Cardiac septum (tissue), 1 donor: ENCODE measurements at places on chromosomes 12 and 14. TPM values are rescaled to one million over a fixed set of nuclear protein-coding genes. Genes with fewer than 3 reads are reported as not detected.

Gene TAS2R42
- total RNA-seq: not detected

Gene KRT77
- not detected for total RNA-seq

Gene EAPP
- 17.1 TPM for total RNA-seq

Gene PPM1H
- 4.0 TPM for total RNA-seq

Gene MYO1A
- 0.11 TPM for total RNA-seq

Gene TBC1D30
- 1.8 TPM for total RNA-seq

Gene MAP3K9
- 1.5 TPM for total RNA-seq

Gene NABP2
- total RNA-seq: 19.6 TPM

Gene NTN4
- total RNA-seq: 77.8 TPM

Gene PIWIL1
- not detected for total RNA-seq

Gene SMOC1
- total RNA-seq: 0.22 TPM

Gene ASCL1
- not detected for total RNA-seq

Gene OVCH1
- not detected for total RNA-seq

Gene SLC25A47
- not detected for total RNA-seq

Gene CD163
- total RNA-seq: 20.6 TPM

Gene MIPOL1
- 7.9 TPM for total RNA-seq

Gene KCNC2
- not detected for total RNA-seq

Gene GTF2H3
- total RNA-seq: 12.9 TPM

Gene CKAP4
- total RNA-seq: 56.8 TPM

Gene HIGD1C
- total RNA-seq: not detected

Gene HOXC10
- not detected for total RNA-seq

GRCh38 chr14:54627219-54627539 lies 60.3 kb downstream of the SAMD4A start:
- no peak for DNase-seq

- no peak for DNase-seq
These were observed 19.8 kb downstream of the XRCC3 start for GRCh38 chr14:103695296-103696069.

GRCh38 chr12:54377797-54378515 lies 6.6 kb downstream of the ZNF385A start:
- no peak for DNase-seq

DNA sequence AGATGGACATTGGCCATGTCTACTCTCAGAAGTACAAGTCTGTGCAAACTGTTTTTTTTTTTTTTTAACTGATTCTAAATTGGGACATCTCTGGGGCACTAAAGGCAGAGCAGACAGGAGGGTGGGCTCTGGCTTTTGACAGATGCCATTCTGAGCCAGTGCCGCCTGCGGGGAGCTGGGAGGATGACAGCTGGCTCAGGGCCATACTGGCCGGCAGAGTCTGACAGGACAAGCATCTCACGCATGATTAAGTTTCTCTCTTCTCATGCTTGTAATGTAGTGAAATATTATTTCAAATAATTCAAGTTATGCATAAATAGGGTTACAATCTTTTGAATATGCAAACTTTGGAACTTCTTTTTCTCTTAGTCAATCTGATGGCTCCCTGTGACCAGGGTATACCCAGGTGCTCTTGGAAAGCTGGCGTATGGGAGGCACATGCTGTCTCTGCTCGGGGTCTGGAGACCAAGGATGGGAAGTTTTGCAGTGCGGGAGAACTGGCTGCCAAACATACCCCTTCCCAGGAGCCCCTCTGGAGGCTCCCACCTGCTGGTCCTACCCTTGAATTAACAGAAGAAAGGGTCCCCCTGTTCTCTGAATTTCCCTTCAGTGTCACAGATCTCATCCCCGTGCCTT lies 7.6 kb downstream of the CDCA4 start:
- no peak for DNase-seq

DNA sequence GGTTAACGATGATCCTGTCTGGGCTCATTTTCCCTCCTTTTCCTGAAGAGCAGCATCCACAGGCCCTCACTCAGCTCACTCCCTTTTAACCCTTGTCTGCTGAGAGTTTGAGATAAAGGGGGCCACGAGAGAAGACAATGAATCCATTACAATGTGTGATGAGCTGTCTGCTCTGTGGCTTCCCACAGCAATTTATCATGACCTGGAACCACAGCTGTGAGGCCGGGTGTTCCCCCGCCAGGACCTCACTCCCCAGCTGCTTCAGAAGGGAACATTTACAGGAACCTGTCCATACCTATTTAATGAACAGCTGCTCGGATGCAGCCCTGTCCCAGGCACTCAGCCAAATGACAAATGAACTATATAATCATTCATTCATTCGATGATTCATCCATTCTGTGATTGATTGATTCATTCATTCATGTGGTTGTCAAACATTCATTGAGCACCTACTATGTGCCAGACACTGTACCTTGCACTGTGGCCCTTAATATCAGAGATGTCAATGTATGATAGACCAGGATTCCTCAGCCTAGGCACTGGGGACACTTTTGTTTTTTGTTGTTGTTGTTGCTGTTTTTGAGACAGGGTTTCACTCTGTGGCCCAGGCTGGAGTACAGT lies 18.5 kb upstream of the P2RX7 start:
- no peak for DNase-seq

DNA sequence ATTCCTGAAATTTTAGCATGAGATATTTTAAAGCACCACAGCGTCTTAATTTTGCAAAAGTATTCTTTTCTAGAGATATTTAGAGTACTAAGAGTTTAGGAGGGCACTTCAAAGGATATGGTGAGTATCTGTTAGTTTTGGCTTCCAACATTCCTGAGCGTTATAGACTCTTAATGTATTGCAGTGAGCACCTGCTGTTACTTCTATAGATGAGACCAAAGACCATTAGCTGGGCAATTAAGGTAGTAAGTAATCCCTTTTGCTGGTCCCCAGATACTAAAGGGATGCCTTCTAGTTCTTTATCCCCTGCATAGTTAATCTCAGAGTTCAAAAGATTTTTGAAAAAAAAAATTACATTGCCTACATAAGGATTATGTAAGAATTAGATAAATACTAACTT lies 975.6 kb downstream of the GALC start:
- DNase-seq: no peak

GRCh38 chr14:89294060-89294459 lies 123.0 kb downstream of the FOXN3 start:
- no peak for DNase-seq

GRCh38 chr14:69504775-69505174 lies 20.2 kb downstream of the PLEKHD1 start:
- peak; percentile 57 for DNase-seq

DNA sequence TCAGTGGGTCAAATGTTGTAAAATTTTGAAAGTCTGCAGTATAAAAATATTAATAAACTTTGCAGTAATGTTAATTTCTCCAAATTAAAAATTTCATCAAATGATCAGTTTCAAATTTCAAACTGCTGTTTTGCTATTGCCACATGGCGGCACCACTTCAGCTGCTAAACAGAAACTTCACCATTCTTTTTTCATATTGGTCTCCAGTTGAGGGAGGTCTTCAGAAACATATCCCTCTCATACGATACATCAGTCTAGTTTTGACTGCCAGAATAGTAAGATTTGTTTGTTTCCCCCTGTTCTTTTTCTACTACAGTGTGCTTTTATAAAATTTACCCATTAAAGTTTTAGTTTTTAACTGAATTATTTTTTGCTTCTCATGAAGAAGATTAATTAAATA lies 4.2 kb upstream of the TRHDE start:
- no peak for DNase-seq

DNA sequence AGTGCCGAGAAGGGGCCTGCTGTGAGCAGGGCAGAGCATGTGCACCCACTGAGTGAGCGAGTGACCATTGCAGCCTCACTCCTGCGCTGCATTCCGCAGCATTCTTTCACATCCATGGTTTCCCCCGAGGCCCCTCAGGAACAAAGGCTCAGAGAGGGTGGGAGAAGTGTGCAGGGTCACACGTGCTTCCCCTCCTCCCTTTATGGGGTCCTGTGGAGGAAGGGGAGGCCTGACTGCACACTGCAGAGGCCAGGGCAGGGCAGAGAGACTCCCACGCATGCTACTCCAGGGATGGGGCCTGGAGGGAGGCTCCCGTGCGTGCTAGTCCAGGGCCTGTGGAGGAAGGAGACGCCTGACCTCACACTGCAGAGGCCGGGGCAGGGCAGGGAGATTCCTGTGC lies 63.2 kb downstream of the DIO3 start:
- DNase-seq: no peak

- no peak for DNase-seq
These were observed 124.9 kb downstream of the TSPAN9 start for GRCh38 chr12:3202096-3202495.

DNA sequence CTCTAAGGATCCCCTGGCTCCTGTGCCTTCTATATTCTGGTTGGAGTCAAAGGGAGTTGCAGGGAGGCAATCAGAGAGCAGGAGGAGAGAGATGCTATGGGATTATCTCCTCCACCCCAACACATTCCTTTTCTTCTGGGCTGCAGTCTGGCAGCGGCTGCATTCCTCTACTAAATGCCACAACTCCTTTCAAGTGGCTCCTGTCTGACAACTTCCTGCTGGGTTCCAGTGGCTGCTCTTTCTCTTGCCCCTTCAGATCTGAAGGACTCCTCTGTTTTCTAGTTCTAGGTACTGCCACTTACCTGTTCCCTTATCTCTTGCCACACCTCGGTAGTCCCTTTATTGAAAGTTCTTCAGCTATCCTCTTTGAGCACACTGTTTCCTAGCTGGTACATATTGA lies 425.0 kb downstream of the SNAPC1 start:
- no peak for DNase-seq

GRCh38 chr12:38883629-38884134 lies 21.7 kb downstream of the CPNE8 start:
- DNase-seq: no peak

DNA sequence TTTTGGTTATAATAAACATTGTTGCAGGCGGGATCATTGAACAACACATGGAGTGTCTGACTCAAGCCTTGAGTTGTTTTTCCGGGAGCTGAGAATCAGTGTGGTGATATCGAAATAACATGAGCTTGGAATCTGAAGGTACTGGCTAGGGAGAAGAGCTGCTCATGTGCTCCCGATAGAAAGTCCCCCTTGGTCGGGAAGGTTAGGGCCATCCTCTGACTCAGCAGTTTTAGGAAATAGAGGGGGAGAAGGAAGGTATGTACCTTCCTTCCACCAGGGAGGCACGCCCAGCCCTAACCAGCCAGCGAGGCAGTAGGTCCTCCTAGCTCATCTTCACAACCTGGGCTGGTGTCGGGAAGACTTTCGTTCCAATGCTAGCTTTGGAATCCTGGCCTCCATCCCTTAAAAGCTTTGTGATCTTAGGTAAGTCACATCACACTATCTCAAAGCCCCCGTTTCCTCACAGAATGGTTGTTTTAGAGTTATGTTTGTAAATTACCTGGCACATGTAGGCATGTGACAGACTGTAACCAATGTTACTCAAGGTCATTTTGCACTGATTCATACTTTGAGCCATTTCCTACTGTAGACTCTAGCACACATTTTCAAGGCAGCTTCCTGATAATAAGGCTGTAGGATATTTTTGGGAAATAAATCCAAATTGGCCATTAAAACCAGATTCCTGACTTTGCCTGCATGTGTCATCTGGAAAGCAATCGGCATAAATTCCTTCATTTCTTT lies 1.9 kb upstream of the RAB35 start:
- DNase-seq: no peak

- no peak for DNase-seq
These were observed 629.5 kb downstream of the TRHDE start for GRCh38 chr12:72901685-72902084.

GRCh38 chr14:83255727-83256090 lies 1722.1 kb upstream of the SEL1L start:
- no peak for DNase-seq

GRCh38 chr12:32891526-32891925 lies 5.1 kb downstream of the PKP2 start:
- DNase-seq: no peak

- no peak for DNase-seq
These were observed 377.9 kb downstream of the GALC start for GRCh38 chr14:87615047-87615446.

DNA sequence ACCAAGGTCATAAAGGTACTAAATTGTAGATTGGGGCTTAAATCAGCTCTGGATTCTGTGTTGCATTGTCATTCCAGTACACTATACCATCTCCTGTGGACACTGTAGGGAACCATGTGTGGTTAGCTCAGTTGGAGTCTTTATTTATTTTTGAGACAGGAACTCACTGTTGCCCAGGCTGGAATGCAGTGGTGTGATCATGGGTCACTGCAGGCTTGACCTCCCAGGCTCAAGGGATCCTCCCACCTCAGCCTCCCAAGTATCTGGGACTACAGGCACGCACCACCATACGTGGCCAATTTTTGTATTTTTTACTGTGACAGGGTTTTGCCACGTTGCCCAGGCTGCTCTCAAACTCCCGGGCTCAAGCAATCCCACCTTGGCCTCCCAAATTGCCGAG lies 6.7 kb downstream of the PAPOLA start:
- DNase-seq: no peak

DNA sequence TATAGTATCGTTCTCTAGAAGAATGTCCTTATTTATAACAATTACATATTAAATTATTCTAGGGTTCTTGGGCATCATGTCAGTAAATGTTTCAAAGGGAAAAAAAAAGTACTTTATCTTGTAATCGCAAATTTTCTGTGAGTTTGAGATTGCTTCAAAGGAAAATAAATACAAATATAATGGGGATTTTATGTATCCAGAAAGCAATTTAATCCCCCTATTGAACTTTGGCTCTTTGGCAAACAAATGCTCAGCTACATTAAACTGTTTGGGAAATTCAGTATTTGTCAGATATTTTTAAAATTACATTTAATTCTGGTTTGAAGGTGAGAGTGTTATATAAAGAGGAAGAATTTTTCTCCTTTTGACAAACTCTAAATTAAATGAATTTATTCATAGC lies 8.0 kb downstream of the ACSS3 start:
- DNase-seq: no peak

DNA sequence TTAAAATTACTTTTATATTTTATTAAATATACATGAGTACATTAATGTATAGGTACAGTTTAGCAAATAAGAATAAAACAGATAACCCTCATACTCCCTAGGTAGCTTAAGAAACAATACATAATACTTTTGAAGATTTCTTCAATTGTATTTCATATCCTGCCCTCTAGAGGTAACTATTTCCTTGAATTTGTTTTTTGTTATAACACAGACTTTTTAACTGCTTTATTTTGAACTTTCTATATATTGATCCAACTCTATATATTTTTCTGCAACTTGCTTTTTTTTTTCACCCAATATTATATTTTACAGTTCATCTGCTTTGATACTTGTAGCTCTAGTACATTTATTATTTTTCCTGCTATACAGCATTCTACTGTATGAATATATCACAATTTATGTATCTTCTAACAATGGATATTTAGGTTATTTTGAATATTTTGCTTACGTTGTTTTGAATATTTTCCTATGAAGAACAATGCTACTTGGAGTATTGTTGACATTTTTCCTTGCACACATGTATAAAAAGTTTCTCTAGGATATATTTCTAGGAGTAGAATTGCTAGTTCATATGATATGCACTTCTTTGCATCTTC lies 72.8 kb upstream of the ABCD2 start:
- DNase-seq: no peak

GRCh38 chr12:97984974-97985580 lies 522.5 kb downstream of the RMST start:
- DNase-seq: no peak

GRCh38 chr12:89559753-89560152 lies 33.9 kb upstream of the POC1B start:
- DNase-seq: no peak

- DNase-seq: no peak
These were observed 57.5 kb downstream of the DENND5B start for GRCh38 chr12:31533470-31533869.
